ENCODE measurements at places on chromosomes 4 and X. TPM values are rescaled to one million over a fixed set of nuclear protein-coding genes. Genes with fewer than 3 reads are reported as not detected.

The HMGB3 gene
- total RNA-seq = 1.1 TPM

The SPANXA2 gene
- not detected for total RNA-seq

The CXCL11 gene
- total RNA-seq = not detected

The GABRG1 gene
- not detected for total RNA-seq

The DHRSX gene
- total RNA-seq = 21.9 TPM

The BANK1 gene
- total RNA-seq = not detected

The HAND2 gene
- 86.3 TPM for total RNA-seq

The RENBP gene
- total RNA-seq = 10.6 TPM

The RHOXF2B gene
- total RNA-seq = not detected

The FGA gene
- not detected for total RNA-seq

The VSIG1 gene
- not detected for total RNA-seq

The BEND4 gene
- 0.04 TPM for total RNA-seq

The MAML3 gene
- total RNA-seq = 5.8 TPM

The SH3BP2 gene
- total RNA-seq = 20.1 TPM

The SYN1 gene
- 6.4 TPM for total RNA-seq

The CSAG3 gene
- total RNA-seq = not detected

The SOWAHB gene
- total RNA-seq = not detected

The VCX gene
- not detected for total RNA-seq

The BEX1 gene
- total RNA-seq = 49.2 TPM

The NSG1 gene
- total RNA-seq = 14.4 TPM

The NCAPG gene
- total RNA-seq = 0.44 TPM

The TRIM60 gene
- not detected for total RNA-seq

The PLXNA3 gene
- 7.1 TPM for total RNA-seq

The KLF8 gene
- total RNA-seq = 6.9 TPM

The FGF2 gene
- total RNA-seq = 4.3 TPM

The STBD1 gene
- total RNA-seq = 28.4 TPM

The CHIC1 gene
- 9.2 TPM for total RNA-seq

The CSAG2 gene
- total RNA-seq = not detected

The MAGEA8 gene
- not detected for total RNA-seq

The EDNRA gene
- total RNA-seq = 72.7 TPM

The CXCL8 gene
- total RNA-seq = 7.9 TPM

The INTU gene
- 4.7 TPM for total RNA-seq

The RTL9 gene
- 0.41 TPM for total RNA-seq

The TMEM255A gene
- 0.70 TPM for total RNA-seq

The COPS4 gene
- 55.2 TPM for total RNA-seq
